ENCODE measurements at places on chromosomes 16 and 17. TPM values are rescaled to one million over a fixed set of nuclear protein-coding genes. Genes with fewer than 3 reads are reported as not detected.

- no peak for DNase-seq
Measured at GRCh38 chr16:30115238-30115637, 1.9 kb upstream of the GDPD3 start.

DNA sequence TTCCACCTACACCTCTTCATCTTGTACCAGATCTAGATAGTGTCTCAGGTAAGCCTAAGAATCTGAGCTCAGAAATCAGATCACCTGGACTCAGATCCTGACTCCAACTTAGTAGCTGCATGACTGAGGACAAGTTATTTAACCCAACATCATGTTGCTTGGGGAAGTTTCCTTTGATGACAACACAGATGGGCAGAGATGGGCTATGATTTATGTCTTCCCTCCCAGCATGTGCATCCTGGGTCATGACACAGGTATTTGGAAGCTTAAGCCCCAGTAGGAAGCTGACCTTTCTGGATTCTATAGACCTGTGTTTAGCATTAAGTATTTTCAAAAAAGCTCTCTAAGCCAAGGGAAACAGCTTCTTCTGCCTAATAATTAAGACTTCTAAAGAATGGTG is 12.4 kb upstream of the HEATR6 start:
- DNase-seq = no peak

The LRRC37B gene
- polyA plus RNA-seq = 12.9 TPM

GRCh38 chr16:19524616-19525384 is 1.1 kb downstream of the CCP110 start:
- peak; percentile 50 for DNase-seq

DNA sequence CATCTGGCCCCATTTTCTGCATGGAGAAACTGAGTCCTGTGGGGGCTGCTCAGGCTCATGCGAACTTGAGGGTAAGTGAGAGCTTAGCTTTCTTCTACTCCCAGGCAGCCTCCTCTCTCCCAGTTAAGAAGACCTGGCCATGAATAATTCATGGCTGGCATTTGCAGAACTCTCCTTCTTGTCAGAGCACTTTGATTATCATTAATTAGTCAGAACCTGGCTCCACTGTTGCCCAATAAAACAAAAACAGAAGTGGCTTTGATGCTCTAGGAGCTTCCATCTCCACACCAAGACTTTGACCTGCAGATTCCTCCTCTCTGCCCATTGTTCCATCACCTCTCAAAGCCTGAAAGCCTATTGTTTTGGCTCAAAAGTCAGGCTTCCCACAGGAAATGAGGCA is 45.5 kb upstream of the CDH3 start:
- DNase-seq = no peak

The ADAM11 gene
- polyA plus RNA-seq = 0.78 TPM

The DCAKD gene
- 36.5 TPM for polyA plus RNA-seq

The PYCARD gene
- 40.1 TPM for polyA plus RNA-seq

DNA sequence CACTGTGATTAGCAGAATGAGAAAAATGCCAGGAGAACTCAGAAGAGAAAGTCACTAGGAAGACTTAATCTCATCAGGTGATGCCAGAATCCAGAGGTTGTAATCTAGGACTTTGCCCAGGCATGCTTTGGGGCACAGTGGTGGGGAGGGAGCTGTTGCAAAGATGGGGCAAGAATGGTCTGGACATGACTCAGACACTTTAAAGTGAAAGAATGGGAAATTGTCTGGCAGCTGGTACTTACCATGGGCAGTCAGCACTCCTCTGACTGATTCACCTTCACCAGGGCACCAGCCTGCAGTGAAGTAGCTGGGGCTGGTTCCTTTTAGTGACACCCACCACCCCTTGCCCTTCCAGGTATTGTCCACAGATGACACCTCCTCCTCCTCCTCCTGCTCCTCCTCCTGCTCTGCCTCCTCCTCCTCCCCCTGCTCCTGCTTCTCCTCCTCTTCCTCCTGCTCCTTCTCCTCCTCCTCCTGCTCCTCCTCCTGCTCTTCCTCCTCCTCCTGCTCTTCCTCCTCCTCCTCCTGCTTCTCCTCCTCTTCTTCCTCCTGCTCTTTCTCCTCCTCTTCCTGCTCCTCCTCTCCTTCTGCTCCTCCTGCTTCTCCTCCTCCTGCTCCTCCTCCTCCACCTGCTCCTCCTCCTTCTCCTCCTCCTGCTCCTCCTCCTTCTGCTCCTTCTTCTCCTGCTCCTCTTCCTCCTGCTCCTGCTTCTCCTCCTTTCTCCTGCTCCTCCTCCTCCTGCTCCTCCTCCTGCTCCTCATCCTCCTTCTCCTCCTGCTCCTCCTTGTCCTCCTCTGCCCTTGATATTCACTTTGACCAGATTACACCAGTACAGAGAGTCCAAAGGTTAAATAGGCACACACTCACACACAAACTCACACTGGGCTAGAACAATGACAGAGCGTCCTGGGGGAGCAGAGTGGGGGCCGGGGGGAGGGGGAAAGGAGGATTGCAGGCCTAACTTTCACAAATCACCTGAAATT is at the start of gene CHD9NB:
TSS of gene CHD9NB (minus strand) at position 379 of the 983 bp plus-strand sequence. CDS start 8,739 bp downstream, outside the sequence.
- peak; percentile 76 for DNase-seq

- no peak for DNase-seq
Measured at GRCh38 chr17:45841883-45842525, 2.7 kb upstream of the SPPL2C start.

GRCh38 chr17:19464031-19465026 is 53.3 kb downstream of the RNF112 start:
- DNase-seq = no peak

The RAC3 gene
- polyA plus RNA-seq = 56.0 TPM

The KCNH4 gene
- polyA plus RNA-seq = 0.06 TPM

The TNS4 gene
- polyA plus RNA-seq = not detected

The ENPP7 gene
- not detected for polyA plus RNA-seq

DNA sequence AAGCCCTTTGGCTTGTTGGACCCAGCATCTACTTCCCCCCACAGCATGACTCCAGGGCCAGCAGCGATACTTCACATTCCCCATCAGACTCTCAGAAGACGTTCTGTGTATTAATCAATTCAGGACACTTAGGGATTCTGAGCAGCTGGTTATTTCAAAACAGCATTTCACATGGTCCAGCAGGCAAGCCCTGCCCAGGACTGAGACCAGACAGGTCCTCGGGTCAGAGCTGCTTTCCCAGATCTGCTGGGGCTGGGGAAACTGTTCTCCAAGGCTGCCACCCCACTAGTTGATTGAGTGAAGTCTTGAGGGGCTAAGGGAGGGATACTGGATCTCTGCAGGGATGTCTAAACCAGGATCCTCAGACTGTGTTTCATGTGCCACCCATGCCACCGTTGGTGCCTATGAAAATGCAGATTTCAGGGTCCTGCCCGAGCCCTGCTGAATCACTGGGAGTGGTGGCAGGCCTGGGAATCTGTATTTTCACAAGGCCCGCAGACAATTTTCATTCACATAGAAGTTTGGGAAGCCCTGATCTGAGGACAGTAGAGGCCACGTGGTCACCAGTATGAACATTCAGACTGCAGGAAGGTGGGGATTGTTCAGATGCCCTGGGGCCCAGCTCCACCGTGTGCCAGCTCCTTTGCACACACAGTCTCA is 40.6 kb upstream of the CDH5 start:
- DNase-seq = no peak

The CD300LF gene
- not detected for polyA plus RNA-seq

DNA sequence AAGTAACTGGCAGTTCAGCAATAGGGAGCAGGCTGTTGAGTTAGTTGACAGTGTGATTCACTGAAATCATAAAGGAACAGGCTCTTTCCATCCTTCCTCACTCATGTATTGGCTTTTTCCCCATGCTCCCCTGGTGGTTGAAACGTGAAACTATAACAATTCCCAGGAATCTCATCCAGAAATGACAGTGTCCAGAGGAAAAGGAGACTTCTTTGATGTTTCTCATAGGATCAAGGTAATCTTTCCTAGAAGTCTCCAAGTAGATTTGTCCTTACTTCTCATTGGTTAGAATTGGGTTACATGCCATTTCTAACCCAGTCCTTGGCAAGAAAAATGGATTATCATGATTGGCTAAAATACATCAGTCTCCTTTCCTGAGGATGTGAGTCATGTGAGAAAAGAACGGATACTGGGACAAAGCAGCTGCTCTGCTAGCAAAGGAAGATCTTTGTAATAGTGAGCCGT is 14.4 kb downstream of the TTC19 start:
- DNase-seq = peak; percentile 95

The KRTAP1-1 gene
- not detected for polyA plus RNA-seq

DNA sequence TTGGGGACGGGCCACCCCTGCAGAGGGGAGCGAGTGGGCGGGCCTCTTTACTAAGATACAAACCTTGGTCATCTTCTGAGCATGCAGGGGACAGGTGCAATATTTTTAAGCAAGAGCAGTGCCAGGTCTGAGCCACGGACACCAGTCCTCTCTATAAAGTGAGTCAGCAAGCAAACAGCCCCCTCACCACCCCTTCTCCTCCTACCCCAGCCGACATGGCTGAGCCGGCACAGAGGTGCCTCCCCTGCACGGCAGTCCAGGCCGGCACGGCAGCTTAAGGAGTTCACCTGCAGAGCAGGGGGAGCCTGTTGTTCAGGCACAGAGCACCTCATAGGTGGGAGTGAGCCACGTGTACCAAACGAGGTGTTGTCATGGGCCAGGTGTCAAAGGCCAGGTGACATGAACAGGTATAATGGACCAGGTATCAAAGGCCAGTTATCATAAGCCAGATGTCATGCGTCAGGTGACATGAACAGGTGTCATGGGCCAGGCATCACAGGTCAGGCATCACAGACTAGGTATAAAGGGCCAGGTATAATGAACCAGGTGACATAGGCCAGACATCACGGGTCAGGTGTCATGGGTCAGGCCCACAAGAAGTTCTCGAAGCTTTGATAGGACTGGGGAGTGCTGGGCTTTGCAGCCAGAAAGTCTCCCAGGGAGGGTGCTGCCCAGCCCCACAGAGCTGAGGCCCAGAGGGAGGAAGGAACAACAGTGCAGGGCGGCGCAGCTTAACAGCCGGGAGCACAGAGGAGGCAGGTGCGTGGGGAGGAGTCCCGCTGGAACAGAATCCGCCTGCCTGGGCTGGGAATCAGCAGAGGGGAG is 42.6 kb upstream of the ZNF469 start:
- DNase-seq = no peak

DNA sequence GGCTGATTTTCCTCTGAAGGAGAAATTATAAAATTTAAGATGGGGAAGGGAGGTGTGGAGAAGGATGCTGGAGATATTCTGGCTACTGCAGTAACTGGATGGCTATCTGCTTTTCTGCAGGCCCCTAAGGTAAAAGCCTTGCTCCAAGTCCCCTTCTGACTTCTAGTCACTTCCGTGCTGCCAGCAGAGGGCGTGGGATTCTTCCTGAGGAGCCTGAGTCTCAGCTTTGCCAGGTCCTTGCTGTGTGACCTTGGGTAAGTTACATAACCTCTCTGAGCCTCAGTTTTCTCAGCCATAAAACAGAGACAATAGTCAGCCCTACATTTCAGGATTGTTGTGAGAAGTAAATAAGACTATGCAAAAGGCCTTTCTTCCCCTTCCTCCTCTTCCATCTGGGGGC is 24.3 kb upstream of the TMEM220 start:
- DNase-seq = no peak

DNA sequence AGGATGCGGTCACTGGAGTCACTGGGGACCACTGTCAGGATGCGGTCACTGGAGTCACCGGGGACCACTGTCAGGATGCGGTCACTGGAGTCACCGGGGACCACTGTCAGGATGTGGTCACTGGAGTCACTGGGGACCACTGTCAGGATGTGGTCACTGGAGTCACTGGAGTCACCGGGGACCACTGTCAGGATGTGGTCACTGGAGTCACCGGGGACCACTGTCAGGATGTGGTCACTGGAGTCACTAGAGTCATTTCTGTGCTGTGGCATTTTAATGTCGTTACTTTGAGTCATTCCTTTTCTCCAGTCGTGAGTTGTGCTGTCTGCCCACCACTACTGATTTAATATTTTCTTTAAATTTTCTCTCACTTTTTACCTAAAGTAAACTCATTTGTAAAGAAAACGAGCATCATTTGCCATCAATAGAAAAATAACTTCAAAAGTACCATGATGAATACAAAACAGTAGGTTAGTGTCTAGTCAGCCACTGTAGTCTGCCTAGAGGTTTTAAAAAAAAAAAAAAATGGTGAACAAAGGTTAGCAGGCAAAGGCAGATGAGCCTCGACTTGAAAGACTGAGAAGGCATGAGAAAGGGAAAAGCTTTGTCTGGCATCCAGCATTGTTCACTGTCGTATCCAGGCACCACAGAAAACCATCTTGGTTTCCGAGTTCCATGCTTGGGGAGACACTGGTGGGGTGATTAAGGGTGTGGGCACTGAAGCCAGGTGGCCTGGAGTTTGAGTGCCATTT is 346.6 kb downstream of the SNX29 start:
- DNase-seq = no peak

The NPIPB9 gene
- 0.36 TPM for polyA plus RNA-seq

Data from endothelial cell of umbilical vein (primary cell).